Activated naive CD4-positive, alpha-beta T cell treated with anti-CD3 and anti-CD28 coated beads for 36 hours (primary cell): ENCODE measurements at places on chromosomes 1 and 21. TPM values are rescaled to one million over a fixed set of nuclear protein-coding genes. Genes with fewer than 3 reads are reported as not detected.

The GPR161 gene
- total RNA-seq = 0.12 TPM

The VSIG8 gene
- not detected for total RNA-seq

The SPRR3 gene
- not detected for total RNA-seq

The RNU1-1 gene
- 1,386 TPM for total RNA-seq

The ZNF695 gene
- total RNA-seq = 0.52 TPM

The NUAK2 gene
- total RNA-seq = 11.2 TPM

The DCLRE1B gene
- total RNA-seq = 17.7 TPM

GRCh38 chr1:8627728-8628127 lies 189.7 kb downstream of the RERE start:
- DNase-seq = no peak

DNA sequence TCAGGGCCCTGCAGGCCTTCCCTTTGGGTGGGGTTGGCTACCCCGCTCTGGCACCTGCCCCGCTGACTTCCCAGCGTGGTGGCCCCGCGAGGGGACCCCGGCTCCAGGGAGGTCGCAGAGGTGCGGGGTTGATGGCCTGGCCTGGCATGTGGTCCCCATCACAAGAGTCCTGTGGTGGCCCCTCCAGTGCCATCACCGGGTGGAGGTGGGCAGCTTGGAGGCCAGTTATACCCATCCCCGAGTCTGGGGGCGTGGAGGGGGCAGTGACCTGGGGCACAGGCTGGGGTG lies 26.8 kb downstream of the PRMT2 start:
- DNase-seq = no peak

- DNase-seq = no peak
These were observed 262.1 kb upstream of the LRRC7 start for GRCh38 chr1:69305621-69306020.

DNA sequence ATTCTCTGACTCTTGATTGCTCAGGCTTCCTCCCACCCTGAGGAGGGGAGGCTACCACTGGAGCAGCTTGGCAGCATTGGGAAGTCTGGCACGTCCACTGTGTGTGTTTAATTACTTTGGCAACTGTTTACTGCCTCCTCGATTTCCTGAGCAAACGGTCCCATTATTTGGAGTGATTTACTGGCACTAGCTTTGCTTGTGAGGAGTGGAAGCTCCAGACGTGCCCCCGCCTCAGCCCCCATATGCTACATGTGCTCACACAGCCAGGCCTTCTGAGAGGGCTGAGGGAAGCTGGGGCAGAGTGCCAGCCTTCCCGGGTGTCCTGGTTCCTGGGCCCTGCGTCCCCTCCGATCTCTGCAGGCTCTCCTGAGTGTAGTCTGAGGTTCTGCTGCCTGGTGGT lies 306.2 kb downstream of the PTPRU start:
- no peak for DNase-seq

DNA sequence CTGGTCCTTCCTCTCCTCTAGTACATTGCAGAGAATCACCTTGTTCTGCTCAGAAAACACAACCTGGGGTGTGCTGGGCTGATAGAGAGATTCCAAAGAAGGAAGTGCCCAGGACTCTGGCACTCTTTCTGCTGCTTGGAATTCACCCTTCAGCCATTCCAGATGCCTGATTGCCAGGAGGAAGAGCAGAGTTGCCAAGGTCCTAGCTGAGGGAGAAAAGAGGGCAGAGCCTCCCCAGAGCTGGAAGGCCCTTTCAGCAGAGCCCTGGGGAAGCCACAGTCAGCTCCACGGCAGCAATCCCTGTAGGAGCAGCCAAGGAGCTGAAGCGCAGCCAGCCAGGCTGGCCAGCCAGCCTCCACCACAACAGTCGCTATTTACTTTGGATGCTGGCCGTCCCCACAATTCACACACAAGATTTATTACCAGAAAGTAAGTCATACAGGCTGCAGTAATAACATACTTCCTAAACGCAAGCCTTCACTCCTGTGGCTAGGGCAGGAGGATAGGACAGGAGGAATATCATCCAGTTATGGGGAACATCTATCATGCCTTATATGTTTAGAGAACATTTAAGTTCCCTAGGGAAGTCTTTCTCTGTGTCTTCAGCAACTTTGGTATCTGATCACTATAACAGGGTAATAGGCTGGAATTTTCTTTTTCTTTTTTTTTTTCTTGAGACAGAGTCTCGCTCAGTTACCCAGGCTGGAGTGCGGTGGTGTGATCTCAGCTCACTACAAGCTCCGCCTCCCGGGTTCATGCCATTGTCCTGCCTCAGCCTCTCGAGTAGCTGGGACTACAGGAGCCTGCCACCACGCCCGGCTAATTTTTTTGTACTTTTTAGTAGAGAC lies 36.6 kb upstream of the SLC44A3 start:
- no peak for DNase-seq

DNA sequence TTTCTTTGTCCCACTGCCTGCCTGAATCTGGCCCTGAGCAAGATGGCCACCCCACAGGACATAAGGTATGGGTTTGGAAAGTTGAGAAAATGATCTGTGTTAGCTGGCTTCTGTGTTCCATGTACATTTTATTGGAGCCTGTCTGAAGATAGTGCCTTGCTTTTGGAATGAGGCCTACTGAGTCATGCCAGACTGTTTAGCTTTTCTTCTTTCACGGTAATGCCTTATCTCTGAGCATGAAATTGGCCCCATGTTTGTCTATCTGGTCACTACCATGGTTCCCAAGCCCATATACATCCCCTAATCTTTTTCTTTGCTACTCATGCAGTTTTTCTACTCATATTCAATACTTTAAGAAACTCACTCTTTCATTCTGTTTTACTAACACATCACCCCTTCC lies 85.1 kb upstream of the LMO4 start:
- no peak for DNase-seq

- DNase-seq = peak; percentile 76
These were observed 76.7 kb downstream of the ARHGEF16 start for GRCh38 chr1:3530926-3531818.

- DNase-seq = no peak
These were observed 73.7 kb downstream of the CAPZB start for GRCh38 chr1:19411612-19412011.

DNA sequence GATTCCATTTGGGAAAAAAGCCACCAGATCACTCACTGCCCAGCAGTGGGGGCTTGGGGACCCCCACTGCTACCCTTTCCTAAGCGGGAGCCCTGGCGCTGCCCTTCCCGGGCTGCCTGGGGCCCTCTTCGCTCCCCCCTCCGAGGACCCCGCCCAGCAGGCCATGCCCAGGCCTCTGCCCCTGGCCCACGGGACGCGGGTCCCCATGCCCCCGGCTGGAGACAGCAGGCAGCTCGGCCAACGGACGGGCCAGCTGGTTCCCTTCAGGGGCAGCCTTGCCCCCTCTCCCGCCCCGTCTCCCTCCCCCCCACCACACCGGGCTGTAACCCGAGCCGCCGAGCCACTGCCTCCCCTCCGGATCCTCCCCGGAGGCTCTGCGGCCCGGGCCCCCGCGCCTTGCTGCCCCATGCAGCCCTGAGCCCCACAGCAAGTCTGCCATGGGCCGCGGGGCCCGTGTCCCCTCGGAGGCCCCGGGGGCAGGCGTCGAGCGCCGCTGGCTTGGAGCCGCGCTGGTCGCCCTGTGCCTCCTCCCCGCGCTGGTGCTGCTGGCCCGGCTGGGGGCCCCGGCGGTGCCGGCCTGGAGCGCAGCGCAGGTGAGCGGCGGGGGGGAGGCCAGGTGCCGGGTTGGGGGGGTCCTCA lies at the start of gene MMP23B:
TSS of gene MMP23B (plus strand) at position 392 of the 639 bp plus-strand sequence. CDS start at position 438, 46 bp downstream.
- DNase-seq = no peak

DNA sequence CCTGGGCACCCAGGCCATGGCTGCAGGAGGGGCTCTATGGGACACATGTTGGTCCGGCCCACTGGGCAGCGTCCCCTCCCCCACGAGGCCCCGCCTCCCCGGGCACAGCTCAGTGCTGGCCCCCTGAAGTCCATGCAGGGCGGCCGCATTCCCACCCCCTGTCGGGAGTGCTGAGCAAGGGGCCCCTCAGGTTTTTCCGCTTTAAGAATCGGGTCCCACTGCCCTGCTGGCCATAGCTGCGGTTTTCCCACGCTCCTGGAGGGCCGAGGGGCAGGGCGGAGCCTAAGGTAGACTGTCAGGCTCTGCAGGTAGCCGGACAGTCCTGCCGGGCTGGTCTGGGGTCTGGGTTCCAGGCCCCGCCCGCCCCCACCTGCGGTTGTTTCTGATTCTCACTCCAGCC lies 43.5 kb upstream of the CCDC27 start:
- DNase-seq = no peak

- DNase-seq = no peak
These were observed 34.9 kb downstream of the ZNF644 start for GRCh38 chr1:90986953-90987352.

- no peak for DNase-seq
These were observed 111.7 kb upstream of the KCNJ15 start for GRCh38 chr21:38145104-38145503.

GRCh38 chr21:40165773-40166070 lies 298.5 kb downstream of the PCP4 start:
- no peak for DNase-seq

- DNase-seq = no peak
These were observed 246.6 kb upstream of the CACYBP start for GRCh38 chr1:174753131-174753530.

GRCh38 chr21:40373761-40374160 lies 473.2 kb downstream of the DSCAM start:
- no peak for DNase-seq

GRCh38 chr1:8764293-8764937 lies 53.0 kb downstream of the RERE start:
- no peak for DNase-seq

GRCh38 chr1:158286941-158287346 lies 2.8 kb upstream of the CD1C start:
- DNase-seq = no peak

DNA sequence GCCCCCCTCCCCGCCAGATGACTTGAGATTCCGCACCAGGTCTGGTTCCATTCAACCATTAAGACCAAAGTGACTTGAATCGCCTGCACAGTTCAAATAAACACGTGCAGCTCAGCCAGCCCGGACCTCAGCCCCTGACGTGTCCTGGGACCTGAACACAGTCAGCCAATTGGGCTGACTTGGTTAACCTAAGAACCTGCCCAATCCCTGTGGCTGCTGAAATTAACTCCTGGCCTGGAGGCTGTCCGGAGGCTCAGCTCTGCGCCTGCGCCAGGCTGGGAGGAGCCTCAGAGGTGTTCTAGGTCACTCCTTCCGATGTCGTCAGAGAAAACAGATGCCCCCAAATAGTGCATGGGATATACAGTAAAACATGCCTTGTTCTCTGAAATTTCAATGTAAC lies 73.4 kb downstream of the SCCPDH start:
- DNase-seq = no peak

GRCh38 chr1:210377731-210378333 lies 49.1 kb downstream of the HHAT start:
- no peak for DNase-seq

DNA sequence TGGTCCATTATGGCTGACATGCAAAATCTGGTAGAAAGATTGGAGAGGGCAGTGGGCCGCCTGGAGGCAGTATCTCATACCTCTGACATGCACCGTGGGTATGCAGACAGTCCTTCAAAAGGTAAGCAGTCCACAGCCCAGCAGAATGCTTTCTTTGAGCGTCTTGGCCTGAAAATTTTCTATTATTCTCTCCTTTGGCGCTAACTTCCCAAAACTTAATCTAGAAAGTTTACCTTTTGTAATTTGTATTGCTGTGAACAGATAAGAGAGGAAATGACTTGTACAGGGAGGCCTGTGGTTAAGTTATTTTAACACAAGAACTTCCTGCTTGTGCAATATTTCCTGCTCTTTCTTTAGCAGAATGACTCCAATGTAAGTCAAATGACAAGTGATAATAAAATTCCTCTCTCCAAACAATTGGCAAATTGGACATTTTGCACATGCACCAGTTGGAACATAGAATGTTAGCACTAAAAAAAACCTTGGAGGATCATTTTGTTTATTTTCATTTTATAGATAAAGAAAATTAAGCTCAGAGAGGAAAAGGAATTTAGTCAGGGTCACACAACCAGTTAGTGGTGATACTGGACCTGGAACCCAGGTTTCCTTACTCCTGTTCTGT lies 18.9 kb downstream of the CAP1 start:
- no peak for DNase-seq

DNA sequence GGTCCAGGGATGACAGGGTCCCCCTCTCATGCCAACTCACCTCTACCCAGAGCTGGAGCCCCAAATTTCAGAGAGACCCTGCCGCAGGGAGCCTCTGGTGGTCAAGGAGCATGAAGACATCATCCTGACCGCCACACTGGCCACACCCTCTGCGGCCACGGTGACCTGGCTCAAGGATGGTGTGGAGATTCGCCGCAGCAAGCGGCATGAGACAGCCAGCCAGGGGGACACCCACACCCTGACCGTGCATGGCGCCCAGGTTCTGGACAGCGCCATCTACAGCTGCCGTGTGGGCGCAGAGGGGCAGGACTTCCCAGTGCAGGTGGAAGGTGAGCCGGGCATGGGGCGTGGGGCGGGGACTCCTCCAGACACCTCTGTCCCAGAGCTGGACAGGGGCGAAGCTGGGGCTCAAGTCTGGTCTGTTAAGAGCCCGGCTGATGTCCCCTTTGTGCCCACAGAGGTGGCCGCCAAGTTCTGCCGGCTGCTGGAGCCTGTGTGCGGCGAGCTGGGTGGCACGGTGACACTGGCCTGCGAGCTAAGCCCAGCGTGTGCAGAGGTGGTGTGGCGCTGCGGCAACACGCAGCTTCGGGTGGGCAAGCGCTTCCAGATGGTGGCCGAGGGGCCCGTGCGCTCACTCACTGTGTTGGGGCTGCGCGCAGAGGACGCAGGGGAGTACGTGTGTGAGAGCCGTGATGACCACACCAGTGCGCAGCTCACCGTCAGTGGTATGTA lies 66.0 kb downstream of the OBSCN start:
- DNase-seq = no peak

GRCh38 chr1:172970186-172970585 lies 80.6 kb downstream of the TNFSF18 start:
- DNase-seq = no peak

DNA sequence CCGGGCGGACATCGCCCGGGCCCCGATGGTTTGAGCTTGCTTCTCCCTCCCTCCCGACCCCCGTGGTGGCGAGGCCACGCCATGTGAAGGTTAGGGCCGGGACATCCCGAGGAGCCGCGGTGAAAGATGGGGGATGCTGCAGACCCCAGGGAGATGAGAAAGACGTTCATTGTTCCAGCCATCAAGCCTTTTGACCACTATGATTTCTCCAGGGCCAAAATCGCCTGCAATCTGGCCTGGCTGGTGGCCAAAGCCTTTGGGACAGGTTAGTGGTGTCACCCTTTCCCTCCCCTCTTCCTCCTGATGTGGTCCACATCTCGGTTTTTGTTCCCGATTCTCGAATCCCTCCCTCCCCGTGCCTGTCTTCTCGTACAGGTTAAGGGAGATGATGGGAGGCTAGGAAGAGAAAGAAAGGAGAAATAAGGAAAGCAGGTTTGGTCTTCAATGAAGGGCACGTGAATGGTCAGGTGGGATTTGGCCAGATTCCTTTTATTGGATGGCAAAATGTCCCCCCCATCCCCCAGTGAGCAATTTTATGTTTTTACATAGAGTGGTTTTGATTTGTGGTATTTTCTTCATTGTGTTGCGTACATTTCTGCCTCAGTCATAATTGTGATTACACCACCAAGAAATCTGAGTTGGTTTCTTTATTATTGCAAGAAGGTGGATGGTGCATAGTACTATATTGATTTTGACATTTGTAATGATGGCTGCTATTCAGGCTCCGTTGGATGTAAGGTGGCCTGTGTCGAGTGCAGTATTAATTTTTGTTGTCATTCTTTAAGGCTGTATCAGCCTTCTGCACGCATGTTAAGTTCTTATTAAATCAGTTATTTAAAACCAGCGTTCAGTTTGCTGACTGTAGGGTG lies 1.2 kb downstream of the CAMSAP2 start:
- no peak for DNase-seq
